Urinary bladder (tissue), 4 donors: ENCODE measurements at places on chromosomes 2 and 18. TPM values are rescaled to one million over a fixed set of nuclear protein-coding genes. Genes with fewer than 3 reads are reported as not detected.
A peak's percentile ranks its signal among the peaks of the same experiment; 100 is the strongest.

GRCh38 chr2:75465317-75465984, 95.3 kb downstream of the EVA1A start:
- DNase-seq, result no peak

- DNase-seq, result no peak
Observed at GRCh38 chr2:176285321-176285720, 16.1 kb downstream of the MTX2 start.

DNA sequence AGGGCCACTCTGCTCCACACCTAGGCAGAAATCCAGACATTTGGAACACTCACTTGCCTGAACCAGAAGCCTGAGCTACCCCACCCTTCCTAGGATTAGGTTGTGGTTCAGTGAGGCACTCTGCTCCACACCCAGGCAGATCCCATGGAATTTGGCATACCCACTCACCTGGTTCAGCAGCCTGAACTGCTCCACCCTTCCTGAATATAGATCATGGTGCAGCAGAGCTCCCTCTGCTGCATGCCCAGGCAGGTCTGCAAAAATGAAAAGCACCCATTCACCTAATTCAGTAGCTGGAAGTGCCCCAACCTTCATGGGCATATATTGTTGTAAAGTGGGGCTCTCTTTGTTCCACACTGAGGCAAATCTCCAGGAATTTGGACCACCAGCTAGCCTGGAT, 185.1 kb upstream of the CNTNAP5 start:
- DNase-seq, result no peak

FAM110C gene
- 3.8 TPM for polyA plus RNA-seq

DNA sequence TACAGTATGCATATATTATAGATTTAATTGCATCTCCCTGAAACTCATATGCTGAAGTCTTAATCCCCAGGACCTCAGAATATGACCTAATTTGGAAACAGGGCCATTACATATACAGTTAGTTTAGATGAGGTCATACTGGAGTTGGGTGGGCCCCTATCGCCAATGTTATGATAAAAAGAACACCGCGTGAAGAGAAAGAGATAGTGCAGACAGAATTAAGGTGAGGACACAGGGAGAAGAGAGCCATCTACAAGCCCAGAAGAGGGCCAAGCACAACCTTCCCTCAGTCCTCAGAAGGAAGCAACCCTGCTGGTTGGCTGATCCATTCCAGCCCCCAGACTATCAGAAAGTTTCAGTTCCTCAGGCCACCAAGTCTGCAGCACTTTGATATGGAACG, 311.9 kb upstream of the RAB6C start:
- no peak for DNase-seq

DNA sequence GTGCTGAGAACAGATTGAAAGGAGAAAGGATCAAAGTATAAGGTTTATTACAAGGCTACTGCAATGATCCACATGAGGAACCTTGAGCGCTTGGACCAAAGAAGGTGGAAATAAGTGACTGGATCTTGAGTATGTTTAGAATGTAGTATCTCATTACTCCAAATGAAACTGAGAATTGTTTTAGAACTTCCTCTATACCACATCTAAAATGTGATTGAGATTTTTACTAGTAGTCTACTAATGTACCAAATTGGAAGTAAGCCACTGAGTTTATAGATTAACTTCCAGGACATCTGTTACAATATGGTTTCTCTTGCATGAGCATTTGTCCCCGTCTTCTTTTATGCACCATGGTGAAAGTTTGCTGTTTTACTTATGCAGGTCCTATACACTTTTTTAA, 300.5 kb downstream of the SUCLG1 start:
- DNase-seq, result no peak

DNA sequence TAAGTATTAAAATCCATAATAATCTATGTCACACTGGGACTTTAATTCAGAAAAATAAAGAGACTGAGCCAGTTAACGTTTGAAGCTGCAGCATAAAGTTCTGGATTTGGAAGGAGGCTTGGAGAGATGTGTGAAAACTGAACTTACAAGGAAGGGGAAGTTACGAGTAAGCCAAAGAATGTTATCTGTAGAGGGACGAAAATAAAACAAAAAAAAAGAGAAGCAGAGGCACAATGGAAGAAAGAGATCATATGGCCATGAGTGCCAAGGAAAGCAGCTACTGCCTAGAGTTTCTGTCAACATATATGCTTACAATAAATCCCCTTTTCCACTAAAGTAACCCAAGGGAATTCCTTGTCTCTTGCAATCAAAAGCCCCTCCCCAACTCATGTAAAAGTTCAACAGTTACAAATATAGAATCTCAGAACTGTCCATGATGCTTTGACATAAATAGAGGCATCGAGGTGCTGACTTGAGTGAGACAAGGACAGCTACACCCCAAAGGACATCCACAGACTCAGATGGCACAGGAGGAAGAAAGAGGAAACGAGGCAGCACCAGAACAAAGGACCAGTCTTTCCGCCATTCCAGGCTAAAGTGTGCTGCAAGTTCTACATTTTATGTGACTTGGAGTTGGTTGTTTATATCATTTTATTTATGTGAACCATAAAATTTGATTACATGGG, 16.1 kb upstream of the ARL5A start:
- no peak for DNase-seq

DNA sequence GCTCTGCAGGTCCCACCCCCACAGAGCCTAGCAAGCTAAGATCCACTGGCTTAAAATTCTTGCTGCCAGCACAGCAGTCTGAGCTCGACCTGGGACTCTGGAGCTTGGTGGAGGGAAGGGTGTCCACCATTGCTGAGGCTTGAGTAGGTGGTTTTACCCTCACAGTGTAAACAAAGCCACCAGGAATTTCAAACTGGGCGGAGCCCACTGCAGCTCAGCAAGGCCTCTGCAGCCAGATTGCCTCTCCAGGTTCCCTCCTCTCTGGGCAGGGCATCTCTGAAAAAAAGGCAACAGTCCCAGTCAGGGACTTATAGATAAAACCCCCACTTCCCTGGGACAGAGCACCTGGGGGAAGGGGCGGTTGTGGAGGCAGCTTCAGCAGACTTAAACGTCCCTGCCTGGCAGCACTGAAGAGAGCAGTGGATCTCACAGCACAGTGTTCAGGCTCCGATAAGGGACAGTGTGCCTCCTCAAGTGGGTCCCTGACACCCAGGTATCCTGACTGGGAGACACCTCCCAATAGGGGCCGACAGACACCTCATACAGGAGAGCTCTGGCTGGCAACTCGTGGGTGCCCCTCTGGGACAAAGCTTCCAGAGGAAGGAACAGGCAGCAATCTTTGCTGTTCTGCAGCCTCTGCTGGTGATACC, 20.0 kb upstream of the NEMP2 start:
- DNase-seq, result no peak

RTKN gene
- 14.2 TPM for polyA plus RNA-seq

CRYGD gene
- not detected for polyA plus RNA-seq

GPAT2 gene
- 4.9 TPM for polyA plus RNA-seq

GRCh38 chr2:198817536-198817935, 640.2 kb downstream of the SATB2 start:
- no peak for DNase-seq

NDC80 gene
- 0.77 TPM for polyA plus RNA-seq

DNA sequence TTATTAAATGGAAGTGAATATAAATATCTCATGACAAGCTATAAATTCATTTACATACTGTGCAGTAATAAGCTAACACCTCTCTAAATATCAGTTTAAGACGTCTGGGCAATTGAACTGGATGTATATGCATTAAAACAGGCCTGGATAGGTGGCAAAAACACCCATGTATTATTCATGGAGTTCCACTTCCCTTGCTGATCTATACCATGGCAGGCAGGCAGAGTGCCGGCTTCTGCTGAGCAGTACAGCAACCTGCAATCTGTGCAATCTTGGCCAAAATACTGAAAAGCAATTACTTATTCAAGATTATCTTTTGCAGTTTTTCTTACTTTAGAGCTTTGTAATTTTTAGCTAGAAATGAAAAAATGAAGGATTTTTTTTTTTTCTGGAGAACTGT, 112.1 kb upstream of the PIEZO2 start:
- DNase-seq, result no peak

GRCh38 chr2:39436592-39437521, at the start of gene MAP4K3:
Gene MAP4K3 (minus strand): TSS chr2:39437285. CDS start chr2:39436987, 298 bp downstream.
- peak; percentile 92 for DNase-seq

ABCB11 gene
- polyA plus RNA-seq, result 0.04 TPM

- DNase-seq, result no peak
Observed at GRCh38 chr2:23756593-23757292, 170.2 kb downstream of the ATAD2B start.
